ENCODE measurements at places on chromosomes 4 and X.

- no peak for DNase-seq
Measured at GRCh38 chrX:81390237-81390636, 188.3 kb downstream of the SH3BGRL start.

- no peak for DNase-seq
Measured at GRCh38 chrX:103685396-103685795, 1.1 kb downstream of the MORF4L2 start.

GRCh38 chrX:130162094-130162735 lies 3.4 kb downstream of the AIFM1 start:
- DNase-seq = peak; percentile 4

DNA sequence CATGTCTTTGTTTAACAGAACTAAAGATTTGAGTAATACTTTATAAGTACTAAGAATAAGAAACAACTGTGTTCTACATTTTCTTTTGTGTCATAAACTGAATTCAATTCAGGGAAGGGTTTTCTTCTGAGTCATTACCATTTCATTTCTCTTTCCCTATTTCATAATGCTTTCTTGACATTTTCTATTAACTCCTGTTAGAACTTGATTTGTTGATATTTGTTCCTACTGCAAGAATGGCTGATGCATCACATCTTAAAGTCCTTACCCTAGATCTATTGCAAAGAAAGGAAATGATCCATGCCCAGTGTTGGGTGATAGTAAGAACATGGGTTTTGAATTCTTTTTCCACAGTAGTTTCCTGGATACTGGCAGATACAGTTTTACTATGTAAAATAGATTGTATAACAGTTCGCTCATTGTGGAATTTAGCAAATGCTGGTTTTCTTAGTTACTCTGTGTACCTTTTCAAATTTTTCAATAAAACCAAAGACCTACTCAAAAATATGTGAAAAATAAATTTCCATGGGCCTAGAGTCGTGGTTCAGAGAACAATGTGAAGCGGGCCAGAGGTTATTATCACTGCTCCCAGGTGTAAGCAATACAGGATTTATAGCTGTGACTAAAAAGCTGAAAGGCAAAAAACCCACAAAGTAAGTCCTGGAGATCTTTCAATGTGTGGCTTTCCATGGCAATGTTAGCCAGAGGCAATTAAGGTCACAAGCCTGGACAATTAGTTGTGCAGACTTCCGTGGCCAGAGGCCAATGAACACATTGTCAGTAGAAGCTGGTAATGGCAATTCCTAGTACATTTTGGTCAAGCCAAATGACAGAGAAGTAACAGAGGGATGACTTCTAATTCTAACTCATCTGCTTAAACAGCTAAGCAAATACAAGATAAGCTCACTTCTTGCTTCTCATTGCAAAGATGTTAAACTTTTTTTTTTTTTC lies 127.3 kb upstream of the FAT4 start:
- no peak for DNase-seq

GRCh38 chr4:105797225-105797624 lies 88.6 kb downstream of the GSTCD start:
- no peak for DNase-seq

- no peak for DNase-seq
Measured at GRCh38 chrX:77276742-77277141, 170.4 kb upstream of the FGF16 start.

DNA sequence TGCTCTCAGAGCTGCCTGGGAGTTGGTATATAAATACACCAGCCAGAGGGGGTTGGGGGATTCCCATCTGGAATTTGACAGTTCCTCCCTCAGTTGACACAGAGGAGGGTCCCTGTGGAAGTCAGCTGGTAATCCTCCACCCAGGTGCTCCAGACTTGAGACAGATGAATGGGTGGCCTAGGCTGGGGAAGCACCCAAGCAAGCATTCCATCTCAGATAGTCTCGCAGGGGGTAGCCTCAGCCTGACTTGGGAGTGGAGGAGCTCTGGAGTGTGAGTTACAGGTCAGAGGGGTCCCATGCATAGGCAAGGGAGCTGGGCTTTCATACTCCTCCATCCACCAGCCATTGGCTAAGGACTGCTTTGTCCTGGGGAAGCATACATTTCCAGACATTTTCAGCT lies 229.3 kb upstream of the BCOR start:
- DNase-seq = no peak

DNA sequence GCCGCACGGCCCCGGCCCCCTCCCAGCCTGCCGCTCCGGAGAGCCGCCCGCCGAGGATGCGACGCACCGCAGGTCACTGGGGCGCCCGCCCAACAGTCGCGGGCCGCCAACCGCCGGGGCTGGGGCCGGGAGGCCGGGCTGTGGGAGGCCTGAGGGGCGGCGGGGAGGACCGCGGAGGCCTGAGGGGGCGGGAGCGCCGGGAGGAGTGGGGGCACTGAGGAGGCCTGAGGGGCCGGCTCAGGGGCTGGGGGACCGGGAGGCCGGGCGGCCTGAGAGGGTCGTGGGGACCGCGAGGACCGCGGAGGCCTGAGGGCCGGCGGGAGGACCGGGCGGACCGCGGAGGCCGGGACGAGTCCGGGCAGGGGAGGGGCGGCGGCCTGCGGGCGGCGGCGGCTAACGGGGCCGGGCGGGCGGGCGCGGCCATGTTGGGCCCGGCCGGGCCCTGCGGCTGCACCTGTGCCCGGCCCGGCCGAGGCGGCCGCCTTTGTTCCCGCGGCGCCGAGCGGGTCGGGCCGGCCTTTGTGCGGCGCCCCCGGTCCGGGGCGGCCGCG lies 353 bp downstream of the NSD2 start:
- no peak for DNase-seq

- no peak for DNase-seq
Measured at GRCh38 chrX:38754102-38754790, 47.0 kb upstream of the MID1IP1 start.

GRCh38 chrX:38233891-38234667 lies 13.4 kb upstream of the SRPX start:
- peak; percentile 51 for DNase-seq
